ENCODE measurements at places on chromosomes 7 and 10.

- no peak for DNase-seq
These were observed 33.6 kb downstream of the THNSL1 start for GRCh38 chr10:25049966-25050365.

DNA sequence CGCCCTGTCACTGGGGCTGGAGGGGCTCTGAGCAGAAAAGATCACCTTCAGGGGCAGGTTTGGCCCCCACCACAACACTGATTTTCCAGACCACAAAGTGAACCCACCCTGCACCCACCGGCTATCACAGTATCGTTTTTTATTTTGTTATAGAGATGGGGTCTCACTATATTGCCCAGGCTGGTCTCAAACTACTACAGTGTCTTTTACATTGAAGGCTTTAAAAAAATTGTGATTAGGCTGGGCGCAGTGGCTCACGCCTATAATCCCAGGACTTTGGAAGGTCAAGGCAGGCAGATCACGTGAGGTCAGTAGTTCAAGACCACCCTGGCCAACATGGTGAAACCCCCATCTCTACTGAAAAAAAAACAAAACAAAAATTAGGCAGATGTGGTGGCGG is 125.1 kb downstream of the COL26A1 start:
- DNase-seq, result no peak

DNA sequence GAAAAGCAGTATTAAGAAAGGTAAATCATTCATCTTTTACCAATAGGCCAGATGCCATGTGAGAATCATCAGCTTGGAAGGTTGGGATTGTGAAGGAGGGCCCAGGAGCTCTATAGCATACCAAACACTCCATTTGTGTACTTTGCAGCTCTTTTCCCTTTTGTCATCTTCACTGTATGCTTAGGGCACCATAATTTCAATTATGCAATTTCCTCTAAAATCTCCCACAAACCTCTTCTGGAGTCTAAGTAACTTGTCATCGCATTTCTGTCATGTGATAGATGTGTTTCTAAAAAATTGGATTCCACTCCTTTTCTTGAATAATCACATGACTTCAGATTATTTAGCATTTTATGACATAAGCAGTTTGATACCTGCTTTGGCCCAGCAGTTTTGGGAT is 17.9 kb downstream of the RPP30 start:
- no peak for DNase-seq

- peak; percentile 38 for DNase-seq
These were observed 600.4 kb downstream of the KCNMA1 start for GRCh38 chr10:77036993-77037734.

- no peak for DNase-seq
These were observed at the start of gene ANK3 for GRCh38 chr10:60389413-60390025. ANK3 (minus strand) TSS chr10:60389875; CDS start chr10:60389538, 337 bp downstream.

DNA sequence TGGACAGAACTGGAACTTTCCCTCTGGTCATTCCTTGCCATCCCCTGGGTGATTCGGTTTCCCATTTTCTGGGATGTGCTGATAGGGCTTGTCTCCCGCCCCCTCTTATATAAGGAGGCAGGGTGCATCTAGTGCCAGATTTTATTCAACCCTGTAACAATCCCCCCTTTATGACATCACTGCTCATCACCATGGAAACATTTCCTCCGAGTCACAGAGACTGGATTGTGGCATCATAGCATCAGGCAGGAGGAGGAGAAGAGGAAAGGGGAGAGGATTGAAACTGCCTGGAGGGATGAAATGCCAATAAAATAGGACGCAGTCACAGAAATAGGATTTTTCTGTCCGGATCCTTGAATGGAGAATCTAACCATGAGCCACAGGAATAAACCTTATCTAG is 25.0 kb downstream of the SORCS3 start:
- DNase-seq, result no peak

Measured in SK-N-DZ (cell line).